Iris pigment epithelial cell (primary cell): ENCODE measurements at places on chromosomes 6 and 20.
A peak's percentile ranks its signal among the peaks of the same experiment; 100 is the strongest.

DNA sequence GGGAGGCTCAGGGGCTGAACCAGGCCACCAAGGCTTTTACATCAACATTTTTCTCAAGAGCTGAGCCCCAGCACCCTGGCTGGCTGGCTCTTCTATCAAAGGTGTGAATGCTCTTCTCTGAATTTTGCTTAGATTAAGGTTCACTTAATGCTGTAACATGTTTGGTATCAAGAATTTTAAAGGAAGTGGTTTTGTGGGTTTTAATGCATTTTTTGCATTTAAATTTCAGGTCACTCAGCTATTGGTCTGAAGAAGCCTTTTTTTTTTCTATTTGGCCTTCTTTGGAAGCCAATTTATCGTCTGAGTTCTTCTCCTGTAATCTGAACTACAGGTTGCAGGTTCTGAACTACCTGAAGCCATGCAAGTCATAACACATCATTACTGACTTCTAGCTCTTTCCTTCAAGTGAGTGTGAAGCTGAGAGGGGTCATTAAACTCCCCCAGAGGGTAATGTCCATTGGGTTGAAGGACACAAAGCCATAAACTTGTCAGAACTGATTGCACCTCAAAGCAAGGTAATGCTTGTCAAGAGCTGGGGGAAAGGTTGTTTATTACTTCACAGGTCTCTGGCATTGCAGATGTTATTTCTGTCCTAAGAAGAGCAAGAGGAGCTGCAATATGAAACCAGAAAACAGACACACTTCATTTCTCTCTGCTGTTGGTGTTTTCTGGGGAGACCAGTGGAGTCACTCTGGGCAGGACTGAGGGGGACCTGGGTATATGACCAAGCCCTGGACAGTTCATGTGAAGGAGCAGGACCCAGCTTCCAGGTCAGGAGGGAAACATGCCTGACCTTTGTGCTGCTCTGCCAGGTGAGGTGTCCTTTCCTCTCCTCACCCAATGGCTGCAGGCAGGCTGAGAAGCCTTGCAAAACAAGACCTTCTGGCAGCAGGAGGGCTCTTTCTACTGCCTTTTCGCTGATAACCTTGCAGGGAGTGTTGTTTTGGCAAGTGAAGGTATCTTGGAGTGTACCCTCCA is 26.1 kb upstream of the NEDD9 start:
- peak; percentile 34 for DNase-seq

GRCh38 chr6:137756788-137757187 is 110.3 kb upstream of the TNFAIP3 start:
- DNase-seq: no peak

GRCh38 chr20:52193133-52193532 is 1.6 kb upstream of the ZFP64 start:
- no peak for DNase-seq

DNA sequence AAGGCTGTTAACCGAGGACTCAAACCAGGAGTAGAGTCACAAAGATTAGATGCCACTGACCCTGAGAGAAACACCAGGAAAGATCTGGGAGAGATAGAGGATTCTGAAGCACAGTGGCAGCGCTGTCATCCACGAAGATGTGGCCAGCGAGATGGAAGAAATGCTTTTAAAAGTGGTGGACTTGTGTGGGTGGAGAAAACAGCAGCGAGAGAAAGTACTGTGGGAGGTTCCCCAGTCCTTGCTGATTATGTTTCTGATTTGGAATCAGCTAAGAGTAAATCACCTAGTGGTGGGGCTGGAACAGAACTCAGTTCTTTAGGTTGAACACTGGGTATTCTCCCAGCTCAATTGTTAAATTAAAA is 435 bp upstream of the ZNF322 start:
- peak; percentile 43 for DNase-seq

- peak; percentile 37 for DNase-seq
Observed at GRCh38 chr20:4470375-4470774, 251.3 kb upstream of the PRND start.

DNA sequence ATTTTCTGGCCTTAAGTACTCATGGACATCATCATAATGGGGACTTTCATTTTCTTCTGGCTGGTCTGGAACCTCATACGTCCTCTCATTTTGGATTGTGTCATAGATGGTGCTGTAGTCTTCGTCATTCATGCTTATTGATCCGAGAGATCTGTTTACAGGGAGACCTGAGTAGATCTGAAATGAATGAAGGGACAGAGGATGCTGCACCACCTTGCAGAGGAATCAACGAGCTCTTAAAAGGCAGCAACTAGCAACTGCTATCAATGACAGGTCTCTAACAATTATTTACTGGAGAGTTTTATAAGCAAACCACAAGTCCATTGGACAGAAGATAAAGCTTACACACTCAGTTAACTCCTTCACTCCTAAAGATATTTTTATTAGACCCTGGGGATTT is 49.7 kb upstream of the ENPP4 start:
- DNase-seq: no peak

DNA sequence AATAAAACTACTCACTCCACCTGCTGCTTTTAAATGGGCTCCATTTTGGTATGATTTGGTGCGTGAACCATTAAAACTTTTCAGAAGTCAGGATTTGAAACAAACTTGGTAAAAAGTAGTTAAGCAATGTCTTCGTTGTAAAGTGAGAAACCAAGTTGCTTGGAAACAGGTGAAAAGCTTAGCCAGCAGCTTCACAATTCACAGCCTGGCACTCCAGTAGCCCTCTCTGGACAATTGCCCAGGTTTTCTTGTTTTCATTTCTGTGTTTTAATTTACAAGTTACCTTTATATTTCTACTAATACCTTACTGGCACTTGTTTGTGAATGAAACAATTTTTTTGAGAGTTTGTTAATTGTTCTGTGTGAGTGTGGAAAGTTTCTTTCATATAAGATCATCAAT is 12.8 kb downstream of the NT5E start:
- no peak for DNase-seq

GRCh38 chr6:105780146-105780860 is 305.8 kb upstream of the PRDM1 start:
- DNase-seq: peak; percentile 18

DNA sequence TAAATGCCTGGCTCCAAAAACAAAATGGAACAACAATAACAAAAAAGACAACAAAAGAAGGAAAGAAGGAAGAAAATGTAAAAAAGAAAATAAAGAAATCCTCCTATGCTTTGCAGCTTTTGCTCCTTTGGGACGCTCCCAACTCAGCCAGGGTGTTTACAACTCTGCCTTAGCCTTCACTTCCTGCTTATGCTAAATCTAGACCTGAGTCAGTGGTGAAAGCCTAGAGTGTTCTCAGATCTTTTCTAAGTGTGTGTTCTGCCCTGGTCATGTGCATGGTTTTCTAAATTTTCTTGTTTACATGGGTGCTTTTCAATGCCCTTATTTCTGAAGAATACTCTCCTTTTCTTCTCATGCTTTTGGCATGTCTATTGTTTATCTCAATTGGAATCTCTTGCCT is 19.5 kb upstream of the GRM1 start:
- DNase-seq: no peak

- DNase-seq: no peak
Observed at GRCh38 chr6:131001945-131002660, 60.9 kb downstream of the EPB41L2 start.

- peak; percentile 47 for DNase-seq
Observed at GRCh38 chr6:42402184-42402583, 49.5 kb downstream of the TRERF1 start.

GRCh38 chr6:11412011-11412424 is 125.5 kb upstream of the TMEM170B start:
- DNase-seq: peak; percentile 77

DNA sequence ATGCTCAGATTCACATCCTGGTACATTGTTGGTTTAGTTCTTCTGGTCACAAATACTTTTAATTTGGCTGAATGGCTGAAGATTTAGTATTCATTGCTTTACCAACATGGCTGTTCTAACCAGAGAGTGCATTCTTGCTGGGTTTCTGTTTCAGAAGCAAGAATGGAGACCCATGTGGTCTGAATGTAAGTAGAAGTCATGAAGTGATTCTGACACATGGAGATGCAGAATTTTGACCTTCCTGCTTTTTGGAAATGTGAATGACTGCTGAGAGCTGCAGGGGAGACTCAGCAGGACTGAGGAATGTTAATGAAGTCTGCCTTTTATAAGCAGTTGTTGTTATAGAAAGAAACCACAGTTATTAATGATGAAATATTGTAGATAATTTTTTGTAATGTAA is 576.1 kb upstream of the MARCKS start:
- DNase-seq: peak; percentile 36

GRCh38 chr6:28587746-28588075 is 62.0 kb downstream of the GPX5 start:
- peak; percentile 50 for DNase-seq

- peak; percentile 43 for DNase-seq
Observed at GRCh38 chr6:41801380-41801779, 13.9 kb downstream of the TOMM6 start.

DNA sequence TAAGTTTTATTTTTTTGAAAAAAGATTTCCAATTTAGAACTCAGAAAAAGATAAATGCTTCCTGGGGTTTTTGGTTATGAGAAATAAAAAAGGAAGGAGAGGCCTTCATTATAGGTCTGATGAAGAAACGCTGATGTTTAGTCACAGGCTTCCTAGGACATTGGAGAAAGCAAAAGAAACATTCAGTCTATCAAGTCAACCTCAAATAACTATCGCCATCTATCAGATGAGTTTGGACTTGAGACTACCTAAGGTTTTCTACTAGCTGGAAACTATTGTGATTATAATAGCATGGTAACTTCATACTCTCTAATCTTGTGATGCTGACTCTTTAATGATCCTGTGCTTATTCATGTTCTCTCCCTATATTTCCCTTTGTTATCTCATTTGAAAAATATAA is 171.3 kb downstream of the TPBG start:
- DNase-seq: no peak

DNA sequence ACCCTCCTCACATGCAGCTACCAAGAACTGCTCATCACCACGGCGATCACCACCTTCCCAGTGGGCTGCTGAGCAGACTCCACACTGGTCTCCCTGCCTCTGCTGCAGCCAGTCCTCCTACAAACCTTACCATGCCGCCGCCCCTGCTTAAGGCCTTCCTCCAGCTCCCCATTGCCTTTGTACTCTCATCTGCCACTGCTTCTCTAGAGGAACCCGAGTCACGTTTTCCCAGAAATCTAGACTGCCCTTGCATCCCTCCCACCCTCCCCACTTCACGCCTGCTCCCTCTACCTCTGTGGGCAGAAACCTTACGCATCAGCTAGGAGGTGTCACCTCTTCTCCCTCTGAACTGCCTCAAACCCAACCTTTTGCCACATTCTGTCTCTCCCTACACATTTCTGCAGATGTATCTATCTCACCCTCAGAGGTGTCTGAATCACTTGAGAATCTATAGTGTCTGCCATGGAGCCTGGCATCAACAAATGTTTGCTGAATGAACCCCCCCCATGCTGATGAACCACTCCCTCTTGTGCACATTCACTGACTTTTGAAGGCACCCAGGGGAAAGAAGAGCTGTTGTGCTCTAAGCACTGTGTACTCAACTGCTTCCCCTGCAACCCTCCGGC is 4.3 kb downstream of the E2F1 start:
- DNase-seq: no peak

DNA sequence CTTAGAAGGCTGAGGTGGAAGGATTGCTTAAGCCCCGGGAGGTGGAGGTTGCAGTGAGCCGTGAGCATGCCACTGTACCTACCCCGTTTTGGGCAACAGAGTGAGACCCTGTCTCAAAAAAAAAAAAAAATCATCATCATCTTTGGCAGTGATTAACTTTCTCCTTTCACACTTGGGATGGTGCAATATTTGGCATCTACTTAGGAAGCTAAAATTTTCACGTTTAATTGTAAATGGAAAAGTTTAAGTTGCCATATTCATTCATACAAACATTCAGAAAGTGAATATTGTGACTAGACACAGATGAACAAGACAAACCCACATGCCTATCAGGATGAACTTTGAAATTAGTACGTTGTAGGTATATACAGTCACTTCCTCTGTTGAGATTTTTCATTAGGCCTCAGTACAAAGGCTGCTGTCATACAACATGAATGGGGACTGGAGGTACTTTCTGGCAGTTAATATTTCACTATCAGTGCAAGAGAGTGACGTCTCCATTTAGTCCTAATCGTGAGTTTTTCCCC is 10.3 kb downstream of the TOP1 start:
- no peak for DNase-seq

- DNase-seq: no peak
Observed at GRCh38 chr6:35491558-35492257, 5.2 kb downstream of the TEAD3 start.

DNA sequence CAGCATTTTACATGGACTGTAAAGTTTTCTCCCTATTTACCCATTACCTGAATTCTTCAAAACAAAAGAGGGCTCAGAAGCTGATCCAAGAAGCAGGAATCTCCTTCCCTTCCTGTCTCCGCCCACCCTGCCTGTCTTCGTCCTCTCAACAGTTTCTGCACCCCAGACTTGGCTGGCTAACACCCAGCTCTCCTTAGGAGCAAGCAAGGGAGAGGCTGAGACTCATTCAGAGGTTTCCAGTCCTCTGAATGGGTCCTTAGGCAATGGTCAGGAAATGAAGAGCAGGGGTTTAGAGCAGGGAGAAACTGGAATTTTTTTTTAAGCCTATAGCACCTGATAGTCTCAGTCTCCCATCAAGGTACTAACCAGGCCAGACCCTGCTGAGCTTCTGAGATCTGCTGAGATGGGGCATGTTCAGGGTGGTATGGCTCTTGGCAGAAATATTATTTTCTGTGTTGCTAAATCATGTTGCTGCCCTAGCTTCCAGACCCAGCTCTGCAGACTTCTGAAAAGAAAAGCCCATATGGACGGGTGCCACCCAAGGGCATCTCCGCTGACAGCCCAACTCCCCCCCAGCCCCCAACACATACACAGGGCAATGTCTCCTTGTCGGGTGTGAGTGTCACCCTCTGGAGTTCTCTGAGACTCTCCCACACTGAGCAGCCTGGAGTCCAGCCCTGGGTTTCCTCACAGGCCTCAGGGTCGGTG is 74.6 kb upstream of the CD93 start:
- DNase-seq: no peak

DNA sequence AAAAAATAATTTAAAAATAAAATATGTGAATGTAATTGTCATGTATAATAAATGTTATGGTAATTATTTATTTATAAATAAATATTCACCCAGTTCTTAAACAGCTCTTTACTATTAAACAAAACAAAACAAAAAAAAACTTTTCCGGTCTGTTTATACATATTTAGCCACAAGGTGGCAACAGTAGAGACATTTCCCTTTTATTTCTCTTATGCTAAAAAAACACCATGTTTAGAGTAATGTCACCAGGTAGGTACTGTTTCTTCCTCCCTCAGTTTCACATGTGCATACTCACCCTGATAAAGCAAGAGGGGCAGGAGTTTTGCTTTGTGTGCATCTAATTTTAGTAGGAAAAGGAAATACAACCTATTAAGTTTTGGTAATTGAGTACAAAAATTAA is 610.4 kb upstream of the IMPG1 start:
- DNase-seq: peak; percentile 15

GRCh38 chr20:54654450-54654849 is 179.1 kb downstream of the DOK5 start:
- no peak for DNase-seq
